ENCODE measurements at places on chromosomes 3 and 15.

GRCh38 chr3:33954956-33955355 is 156.5 kb downstream of the PDCD6IP start:
- no peak for DNase-seq

DNA sequence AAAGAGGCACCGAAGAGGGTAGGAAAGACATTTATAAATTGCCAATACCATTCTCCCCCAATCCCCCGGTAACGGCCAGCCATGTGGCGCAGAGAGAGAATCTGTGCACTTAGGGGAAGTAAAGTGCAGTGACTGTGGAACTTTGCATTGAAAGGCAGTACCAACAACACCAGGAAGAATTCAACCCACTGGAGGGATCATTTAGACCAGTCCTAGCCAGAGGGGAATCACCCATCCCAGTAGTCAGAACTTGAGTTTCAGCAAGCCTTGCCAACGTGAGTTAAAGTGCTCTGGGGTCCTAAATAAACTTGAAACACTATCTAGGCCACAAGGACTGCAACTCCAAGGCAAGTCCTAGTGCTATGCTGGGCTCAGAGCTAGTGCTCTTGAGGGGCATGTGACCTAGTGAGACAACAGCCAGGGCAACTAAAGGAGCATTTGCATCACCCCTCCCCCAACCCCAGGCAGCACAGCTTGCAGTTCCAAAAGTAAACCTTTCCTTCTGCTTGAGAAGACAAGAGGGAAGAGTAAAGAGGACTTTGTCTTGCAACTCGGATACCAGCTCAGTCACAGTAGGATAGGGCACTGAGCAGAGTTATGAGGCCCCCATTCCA is 15.0 kb downstream of the CEP70 start:
- no peak for DNase-seq

- no peak for DNase-seq
Observed at GRCh38 chr3:54071601-54072000, 50.8 kb upstream of the CACNA2D3 start.

DNA sequence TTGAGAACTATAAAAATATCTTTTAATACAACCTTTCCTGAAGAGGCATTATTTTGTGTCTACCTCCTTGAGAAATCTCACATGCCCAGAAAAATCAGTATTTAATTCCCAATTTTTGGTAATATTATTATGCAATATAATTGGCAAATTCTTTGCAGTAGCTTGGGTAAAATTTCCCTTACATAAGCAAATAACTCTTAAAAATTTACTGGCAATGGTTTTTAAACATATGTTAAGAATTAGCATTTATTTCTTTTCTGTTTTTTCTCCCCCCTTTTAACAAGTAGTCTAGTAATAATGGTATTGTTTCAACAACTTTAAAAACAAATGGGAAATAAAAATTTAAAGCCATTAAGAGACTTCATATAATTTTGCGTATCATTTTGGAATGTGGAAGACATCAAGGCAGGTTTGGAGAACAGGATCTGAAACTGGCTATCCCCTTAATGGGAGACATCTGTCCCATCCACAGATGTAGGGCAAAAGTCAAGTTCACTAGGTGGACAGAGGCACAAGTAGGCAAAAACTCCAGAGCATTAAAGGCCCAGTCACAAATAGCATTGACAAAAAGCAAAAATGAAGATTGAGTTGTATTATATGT is 89.6 kb upstream of the AADACL2 start:
- DNase-seq = no peak

DNA sequence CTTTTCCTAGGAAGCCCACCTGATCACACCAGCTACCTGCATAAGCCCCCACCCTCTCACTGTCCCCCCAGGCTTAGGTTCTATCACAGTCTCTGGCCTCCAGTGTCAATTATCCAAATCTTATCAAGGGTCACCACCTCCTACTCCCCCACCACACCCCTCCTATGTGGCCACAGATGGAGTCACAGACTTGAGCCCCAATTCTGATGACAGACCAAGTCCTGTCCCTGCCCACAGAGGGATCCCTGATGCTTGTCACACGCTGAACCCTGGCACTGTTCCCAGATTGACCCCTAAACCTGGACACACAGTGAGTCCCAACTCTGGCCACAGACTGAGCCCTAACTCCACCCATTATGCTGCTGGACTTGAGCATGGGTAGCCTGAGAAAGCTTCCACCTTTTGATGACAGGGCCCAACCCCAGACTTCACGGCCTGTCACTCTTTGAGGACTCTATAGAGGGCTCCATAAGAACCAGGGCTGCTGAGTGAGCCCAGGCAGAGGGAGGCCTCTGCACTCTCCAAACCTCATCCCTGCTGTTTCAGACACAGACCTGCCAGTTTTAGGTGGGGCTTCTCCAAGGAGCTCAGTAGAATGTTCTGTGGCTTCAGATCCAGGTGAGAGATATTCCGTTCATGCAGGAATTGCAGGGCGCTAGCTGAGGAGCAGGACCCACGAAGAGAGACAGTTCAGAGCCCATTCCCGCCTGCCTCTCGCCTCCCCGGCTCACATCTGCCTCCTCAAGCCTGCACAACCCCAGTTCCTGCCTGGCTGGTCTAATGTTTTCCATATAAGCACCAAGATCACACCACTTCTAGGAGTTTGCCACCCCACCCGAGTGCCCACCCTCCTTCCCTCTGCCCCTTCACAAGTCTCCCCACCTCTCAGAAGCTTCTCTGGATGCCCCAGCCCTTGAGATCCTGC is 1.8 kb downstream of the ULK3 start:
- DNase-seq = no peak

DNA sequence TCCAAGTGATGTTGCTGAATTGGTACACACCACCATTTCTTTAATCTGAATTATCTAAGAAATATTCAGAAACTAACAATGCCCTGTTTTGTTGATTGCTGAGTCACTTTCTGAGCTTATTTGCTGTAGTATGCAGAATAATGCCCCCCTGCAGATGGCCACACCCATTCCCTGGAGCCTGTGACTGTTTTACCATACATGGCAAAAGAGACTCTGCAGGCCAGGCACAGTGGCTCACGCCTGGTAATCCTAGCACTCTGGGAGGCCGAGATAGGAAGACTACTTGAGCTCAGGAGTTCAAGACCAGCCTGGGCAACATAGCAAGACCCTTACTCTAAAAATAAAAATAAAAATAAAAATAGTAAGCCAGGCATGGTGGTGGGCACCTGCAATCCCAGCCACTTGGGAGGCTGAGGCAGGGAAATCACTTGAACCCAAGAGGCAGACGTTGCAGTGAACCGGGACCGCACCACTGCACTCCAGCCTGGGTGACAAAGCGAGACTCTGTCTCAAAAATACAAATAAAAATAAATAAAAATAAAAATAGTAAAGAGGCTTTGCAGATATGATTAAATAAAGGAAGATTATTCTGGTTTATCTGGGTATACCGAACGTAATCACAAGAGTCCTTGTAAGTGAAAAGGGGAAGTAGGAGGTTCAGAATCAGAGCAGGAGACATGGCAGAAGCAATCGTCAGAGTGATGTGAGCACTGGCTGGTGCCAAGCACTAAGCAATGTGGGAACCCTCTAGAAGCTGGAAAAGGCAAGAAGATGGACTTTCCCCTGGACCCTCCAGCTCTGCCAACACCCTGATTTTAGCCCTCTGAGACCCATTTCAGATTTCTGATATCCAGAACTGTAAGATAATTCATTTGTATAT is 19.0 kb downstream of the PCYT1A start:
- no peak for DNase-seq

DNA sequence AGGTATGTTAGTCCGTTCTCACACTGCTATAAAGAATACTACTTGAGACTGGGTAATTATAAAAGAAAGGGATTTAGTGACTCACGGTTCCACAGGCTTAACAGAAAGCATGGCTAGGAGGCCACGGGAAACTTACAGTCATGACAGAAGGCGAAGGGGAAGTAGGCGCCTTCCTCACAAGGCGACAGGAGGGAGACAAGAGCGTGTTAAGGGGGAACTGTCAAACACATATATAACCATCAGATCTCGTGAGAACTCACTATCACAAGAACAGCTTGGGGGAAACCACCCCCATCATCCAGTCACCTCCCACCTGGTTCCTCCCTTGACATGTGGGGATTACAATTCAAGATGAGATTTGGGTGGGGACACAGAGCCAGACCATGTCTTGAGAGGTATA is 30.4 kb downstream of the SPRED1 start:
- no peak for DNase-seq

DNA sequence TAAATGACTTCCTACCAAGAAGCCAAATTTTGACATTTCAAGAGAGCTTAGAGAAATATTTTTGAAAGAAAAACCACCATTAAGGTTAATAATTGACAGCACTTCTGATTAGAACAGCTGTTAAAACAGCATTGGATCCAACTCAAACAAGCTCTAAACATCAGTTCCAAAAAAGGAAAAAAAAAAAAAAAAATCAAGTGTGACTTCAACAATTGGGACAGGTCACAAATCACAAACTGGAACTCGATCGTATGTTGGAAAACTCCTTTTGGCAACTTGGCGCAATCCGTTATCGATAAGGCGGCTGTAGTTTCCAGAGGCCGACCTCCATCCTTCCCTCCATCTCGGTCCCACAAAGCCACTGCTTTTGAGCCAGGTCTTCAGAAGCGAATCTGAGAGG is 17.8 kb downstream of the TLE3 start:
- DNase-seq = no peak

- DNase-seq = no peak
Observed at GRCh38 chr15:20358066-20358778, 183.4 kb downstream of the GOLGA6L6 start.

- no peak for DNase-seq
Observed at GRCh38 chr15:44028349-44028748, 166.7 kb downstream of the FRMD5 start.

DNA sequence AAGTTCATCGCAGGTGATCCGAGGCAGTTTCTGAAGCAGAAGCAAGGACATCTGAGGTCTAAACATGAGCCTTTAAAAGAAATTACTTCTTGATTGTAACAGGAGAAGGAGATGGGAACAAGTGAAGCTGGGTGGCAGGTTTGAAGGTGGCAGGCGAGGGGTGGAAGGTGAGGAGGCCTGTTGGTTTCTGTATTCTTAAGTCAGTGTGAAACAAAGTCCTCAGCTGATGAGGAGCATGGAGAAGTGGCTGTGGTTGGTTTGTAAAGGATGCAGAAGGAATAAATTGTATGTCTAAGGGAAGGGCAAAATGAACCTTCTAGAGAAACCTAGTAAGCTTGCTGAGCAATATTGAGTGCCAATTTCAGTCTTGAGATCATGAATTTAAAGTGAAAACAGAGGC is 298.8 kb downstream of the CHST2 start:
- DNase-seq = no peak

GRCh38 chr3:50263478-50264382 is 5.2 kb upstream of the SEMA3B start:
- no peak for DNase-seq

DNA sequence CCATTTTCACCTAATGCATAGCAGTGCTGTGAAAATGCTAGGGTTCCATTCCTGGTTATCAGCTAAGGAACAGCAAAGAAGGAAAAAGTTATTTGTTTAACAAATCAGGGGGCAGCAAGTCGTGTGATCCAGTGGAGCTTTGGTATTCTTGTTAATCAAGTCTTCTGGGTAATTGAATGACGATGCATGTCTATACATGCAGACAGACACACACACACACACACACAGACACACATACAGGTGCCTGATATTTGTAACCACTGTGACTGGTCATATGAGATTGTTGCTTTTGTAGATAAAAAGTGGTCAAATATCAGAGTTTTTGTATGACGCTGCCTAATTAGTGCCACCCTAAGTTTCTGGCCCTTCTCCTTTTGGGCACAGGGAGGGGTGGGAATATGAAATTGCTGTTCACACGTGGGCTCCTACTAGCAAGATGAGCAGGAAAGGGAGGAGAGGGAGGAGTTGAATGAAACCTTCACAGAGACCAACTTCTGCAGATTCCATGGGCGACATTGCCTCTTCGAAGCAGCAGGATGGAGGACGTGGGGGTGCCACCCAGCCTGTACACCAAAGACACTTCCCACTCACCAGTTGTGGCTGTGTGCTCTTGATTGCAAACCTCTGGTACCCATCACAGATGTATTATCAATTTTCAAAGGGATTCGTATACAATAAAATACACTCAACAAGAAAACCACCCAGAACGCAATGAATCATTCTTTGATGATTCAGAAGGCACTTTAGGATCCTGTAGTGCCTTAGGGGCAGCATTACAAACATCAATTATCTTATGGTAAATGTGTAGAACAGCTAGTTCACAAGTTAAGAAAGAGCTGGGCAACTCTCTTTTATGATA is 281.9 kb upstream of the ICE2 start:
- DNase-seq = no peak

GRCh38 chr3:36303286-36303685 is 77.0 kb upstream of the STAC start:
- no peak for DNase-seq

DNA sequence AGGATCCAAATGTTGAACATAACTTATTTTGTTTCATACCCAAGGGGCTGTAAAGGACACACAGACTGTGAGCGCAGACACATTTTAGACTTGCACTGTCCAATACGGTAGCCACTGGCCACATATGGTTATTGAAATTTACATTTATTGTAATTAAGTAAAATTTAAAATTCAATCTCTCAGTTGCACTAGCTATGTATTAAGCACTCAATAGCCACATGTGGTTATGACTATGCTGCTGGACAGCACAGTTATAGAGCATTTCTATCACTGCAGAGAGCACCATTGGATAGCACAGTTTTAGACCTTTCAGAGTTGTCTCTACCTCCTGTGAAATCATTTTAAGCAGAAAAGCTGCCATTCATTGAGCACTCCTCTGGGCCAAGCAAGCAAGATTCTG is 204.3 kb downstream of the ADAMTS9 start:
- no peak for DNase-seq

DNA sequence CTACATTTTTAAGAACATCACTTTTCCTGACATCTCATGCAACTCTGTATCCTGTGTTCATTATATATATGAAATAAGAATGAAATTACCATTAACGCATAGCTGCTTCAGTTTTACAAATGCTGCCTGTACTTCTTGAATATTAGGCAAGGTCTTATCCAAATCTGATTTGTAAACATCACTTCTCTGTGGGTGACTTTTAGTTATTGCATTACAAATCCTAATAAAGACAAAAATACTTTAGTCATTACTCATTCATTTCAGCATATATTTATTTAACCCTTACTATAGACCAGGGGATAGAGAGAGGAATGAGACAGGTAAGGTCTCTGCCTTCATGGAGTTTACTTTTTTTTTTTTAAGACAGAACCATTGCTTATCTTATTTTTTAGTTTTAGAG is 36.8 kb downstream of the MTMR10 start:
- DNase-seq = no peak

DNA sequence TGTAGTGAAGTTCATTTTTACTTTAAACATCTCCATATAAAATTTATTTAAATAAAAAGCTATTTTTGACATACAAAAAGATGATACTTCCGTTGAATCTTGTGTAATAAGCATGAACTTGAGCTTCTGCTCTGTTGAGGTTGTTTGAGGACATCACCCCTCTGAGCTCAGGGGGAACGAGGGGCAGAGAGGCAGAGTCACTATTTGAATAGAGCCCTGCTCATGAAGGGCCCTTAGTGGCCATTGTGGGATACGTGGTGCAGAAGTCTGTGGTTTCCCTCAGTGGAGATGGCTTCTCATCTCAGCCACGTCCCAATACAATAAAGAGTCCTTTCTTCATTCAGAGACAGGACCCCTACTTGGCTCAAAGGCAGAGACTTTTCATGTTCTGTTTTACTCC is 10.6 kb downstream of the CEMIP start:
- DNase-seq = no peak

Data from stimulated activated CD4-positive, alpha-beta T cell treated with anti-CD3 and anti-CD28 coated beads, Interleukin-12 subunit alpha, Interleukin-12 subunit beta, amount 100 ng/mL, for 48 hours (primary cell).